ENCODE measurements at places on chromosomes 3 and 15.

DNA sequence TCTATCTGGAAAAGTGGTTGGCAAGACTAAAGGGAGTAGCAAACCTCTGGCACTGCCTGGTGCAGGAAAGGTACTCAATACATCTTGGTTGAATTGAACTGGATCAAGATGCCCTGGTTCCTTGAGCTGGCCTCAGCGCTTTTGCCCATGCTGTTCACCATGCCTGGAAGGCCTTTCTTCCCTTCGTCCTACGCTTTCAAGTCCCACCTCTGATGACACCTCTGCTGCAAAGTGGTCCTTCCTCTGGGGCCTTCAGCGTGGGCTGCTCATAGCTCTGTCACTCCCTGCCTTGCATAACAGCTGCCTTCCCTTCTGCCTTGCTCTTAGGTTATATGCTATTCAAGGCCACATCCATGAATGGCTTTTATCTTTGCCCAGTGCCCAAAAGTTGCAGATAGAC is 23.0 kb downstream of the ITGA11 start:
- no peak for DNase-seq

DNA sequence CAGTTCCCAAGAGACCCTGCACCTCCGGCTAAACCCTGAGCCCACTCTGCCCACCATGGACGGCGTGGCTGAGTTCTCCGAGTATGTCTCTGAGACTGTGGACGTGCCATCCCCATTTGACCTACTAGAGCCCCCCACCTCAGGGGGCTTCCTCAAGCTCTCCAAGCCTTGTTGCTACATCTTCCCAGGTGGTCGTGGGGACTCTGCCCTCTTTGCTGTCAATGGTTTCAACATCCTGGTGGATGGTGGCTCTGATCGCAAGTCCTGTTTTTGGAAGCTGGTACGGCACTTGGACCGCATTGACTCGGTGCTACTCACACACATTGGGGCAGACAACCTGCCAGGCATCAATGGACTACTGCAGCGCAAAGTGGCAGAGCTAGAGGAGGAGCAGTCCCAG is 4.0 kb downstream of the MAP1A start:
- DNase-seq, result no peak

DNA sequence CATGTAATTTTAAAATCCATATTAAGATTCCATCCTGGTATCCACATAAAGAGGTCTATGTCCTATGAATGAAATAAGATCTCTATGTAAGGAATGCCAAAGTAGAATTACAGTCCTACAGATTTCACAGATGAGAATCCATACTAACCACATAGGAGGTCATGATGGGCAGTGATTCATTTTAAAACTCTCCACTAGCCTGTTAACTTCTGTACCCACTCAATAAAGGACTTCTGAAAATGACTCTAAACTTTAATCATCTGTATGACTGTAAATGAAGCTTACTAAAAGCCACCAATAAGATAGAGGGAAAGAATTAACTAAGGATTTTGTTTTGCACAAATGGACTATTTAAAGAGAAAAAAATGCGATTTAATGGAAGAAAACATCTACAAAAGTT is 28.7 kb downstream of the MORC1 start:
- no peak for DNase-seq

- DNase-seq, result no peak
Observed at GRCh38 chr3:11591002-11591355, 52.7 kb downstream of the VGLL4 start.

DNA sequence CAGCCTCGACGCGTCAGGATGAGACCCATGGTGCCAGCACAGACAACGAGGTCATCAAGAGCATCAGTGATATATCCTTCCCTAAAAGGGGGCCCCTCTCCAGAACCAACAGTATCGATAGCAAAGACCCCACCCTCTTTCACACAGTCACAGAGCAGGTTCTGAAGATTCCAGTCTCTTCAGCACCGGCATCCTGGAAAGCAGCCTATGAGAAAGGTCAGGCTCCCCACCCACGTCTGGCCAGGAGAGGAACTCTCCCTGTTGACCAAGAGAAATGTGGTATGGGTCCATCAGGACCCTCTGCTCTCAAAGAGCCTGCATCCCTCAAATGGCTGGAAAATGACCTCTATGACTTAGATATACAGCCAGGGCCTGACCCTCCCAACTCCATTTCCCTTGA is 11.6 kb downstream of the ANKRD34C start:
- DNase-seq, result no peak

GRCh38 chr3:40309925-40310695 is 603 bp downstream of the EIF1B start:
- peak; percentile 40 for DNase-seq

DNA sequence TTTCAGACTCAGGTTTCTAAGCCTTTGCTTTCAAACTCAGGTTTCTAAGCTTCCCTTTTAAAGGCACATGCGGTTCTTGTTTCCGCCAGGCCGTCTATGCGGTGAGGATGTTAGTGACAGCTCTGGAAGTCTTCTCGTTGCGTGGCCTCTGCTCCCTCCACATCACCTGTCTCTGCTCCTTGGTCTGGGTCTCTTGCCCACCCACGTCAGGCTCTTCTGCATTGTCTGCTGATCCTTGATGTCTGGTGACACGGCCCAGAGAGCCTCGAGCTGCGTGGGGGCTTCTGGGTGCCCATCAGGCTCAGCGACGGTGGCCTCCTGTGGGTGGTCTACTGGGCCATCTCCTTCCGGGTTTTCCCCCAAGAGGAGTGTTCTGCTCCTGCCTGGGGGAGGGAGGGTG is 30.5 kb downstream of the KLF13 start:
- DNase-seq, result no peak

DNA sequence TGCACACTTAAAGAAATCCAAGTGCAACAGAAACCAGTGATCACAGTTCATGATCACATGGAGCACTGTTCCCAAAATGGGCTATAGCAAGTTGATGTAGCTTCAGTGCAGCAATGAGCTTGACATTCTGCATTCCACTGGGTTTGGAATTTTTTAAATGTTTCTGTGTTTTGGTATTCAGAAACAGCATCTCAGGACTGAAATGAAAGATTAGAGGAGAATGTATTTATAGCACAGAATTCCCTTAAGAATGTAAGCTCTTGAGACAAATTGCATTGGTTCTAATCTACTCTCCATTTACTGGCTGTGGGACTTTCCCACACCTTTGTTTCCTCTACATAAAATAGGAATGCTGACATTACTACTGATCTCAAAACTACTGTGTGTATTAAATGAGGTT is 162.7 kb downstream of the FGF12 start:
- DNase-seq, result no peak

- peak; percentile 74 for DNase-seq
Observed at GRCh38 chr15:55742927-55743728, at the start of gene PRTG. Gene PRTG (minus strand): TSS chr15:55743152. CDS start chr15:55742931, 221 bp downstream.

DNA sequence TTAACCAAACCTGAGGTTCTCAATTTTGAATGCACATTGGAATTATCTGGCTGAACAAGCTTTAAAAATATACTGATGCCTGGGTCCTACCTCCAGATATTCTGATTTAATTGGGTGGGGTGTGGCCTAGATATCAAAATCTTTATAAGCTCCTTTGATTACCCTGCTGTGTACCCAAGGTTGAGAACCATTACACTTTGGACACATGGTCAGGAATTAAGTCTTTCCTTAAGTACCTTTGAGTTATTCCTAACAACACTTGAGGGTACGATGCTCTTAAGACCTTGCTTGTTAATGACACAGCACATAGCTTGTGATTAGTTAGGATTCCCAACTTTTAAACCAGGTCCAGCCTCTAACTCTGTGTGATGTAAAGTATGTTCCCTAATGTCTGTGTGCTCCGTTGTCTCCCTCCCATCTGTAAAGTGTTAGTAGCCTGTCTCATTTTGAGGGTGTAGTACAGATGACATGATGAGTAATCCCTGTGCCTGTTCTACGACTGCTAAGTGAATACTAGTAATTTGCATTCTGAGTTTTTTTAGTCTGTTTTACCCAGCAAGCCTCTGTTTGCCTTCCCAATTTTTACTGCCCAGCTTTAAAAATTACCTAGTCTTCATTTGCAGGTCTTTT is 154.9 kb downstream of the KLHL25 start:
- DNase-seq, result no peak

DNA sequence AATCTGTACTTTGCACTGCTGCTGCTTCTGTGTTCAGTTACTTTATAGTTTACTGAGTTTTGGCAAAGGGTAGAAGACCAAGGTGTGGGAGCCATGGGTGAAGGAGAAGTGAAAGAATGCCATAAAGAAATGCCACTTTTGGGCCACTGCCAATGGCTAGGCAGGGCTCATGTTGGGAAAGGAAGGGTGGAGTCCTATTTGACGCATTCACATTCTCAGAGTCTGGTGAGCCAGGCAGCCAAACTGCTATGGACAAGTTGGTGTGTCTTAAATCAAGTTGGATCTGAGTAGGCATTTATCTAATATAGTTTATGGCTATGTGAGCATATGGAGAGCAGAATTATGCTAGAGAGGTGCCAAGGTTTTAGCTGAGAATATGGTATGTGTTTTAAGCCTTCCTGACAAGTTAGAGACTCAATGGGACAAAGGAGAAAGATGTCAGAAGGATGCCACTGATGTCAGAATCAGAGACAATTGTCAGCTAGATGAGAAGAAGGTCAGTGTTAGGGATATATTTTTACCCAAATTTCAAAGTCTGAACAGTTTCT is 296.1 kb downstream of the AGBL1 start:
- DNase-seq, result no peak

DNA sequence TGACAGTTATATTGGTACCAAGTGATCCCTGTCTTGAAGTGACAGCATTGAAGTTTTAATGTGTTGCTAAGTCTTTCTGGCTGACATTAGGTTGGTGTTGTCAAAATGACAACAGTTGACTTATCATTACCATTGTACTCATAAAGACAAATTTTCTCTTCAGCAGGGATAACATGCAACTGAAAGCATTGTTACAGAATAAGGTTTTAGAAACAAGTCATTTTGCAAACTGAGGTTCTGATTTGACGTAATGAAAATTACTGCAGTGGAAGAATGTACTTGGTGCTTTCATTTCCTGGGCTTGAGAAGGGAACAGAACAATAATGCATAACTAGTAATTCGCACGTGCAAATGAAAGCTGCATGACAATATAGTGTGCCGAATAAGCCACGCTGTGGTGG is 75.1 kb downstream of the MOBP start:
- DNase-seq, result no peak

GRCh38 chr3:21847005-21847404 is 96.0 kb upstream of the ZNF385D start:
- no peak for DNase-seq

DNA sequence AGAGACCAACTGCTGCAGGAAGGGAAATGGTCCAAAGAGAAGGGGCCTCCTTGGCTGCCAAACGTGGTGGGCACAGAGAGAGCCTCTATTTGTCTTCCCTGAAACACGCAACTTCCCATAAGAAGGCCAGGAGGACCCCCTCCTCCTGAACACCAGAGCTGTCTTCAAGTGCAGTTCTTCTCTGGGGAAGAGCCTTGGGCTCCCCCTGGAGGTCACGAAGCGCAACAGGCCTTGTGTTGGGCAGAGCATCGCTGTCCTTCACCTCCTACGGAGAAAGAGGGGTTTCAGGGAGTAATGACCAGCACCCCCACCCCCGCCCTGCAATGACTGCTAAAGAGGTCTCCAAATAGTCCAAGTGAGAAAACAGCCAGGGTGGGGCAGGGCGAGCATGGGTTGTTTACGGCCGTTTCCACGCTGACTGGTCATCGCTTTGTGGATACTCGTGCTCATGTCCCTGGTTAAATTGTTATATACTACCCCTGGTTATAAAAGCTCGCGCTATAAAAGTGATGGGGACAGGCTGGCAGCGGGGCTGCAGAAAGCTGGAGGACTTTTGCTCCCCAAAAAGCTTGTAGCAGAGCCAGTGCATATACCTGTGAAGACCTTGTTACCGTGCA is 397.5 kb upstream of the ATP10A start:
- no peak for DNase-seq

DNA sequence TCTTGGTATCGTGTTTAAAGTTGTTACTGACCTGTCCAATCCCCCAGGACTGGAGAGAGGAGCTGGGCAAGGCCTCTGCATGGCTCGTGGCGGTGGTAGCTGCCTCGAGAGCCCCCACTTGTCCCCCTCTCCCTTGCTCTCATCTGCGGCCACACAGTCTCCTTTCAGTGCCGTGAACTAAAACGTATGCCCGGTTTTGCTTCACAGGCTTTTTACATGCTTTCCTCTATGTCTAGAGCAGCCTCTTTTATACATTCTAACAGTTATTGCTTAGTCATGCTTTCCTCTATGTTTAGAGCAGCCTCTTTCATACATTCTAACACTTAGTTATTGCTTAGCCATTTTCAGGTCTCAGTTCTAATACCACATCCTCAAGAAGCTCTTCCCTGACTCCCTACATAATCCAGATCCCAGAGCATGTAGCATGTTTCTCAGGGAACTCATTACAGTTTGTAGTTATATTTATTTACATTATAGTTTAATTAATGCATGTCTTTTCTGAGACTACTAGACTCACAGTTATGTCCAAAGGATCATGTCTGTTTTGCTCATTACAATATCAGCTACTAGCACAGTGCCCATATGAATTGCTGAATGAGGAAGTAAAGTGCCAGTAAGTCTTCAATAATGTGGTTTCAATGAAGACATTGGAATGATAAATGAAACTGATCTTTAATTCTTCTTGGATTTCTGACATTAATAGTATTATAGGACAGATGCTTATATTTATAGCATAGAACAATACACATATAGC is 66.5 kb upstream of the TBL1XR1 start:
- no peak for DNase-seq

DNA sequence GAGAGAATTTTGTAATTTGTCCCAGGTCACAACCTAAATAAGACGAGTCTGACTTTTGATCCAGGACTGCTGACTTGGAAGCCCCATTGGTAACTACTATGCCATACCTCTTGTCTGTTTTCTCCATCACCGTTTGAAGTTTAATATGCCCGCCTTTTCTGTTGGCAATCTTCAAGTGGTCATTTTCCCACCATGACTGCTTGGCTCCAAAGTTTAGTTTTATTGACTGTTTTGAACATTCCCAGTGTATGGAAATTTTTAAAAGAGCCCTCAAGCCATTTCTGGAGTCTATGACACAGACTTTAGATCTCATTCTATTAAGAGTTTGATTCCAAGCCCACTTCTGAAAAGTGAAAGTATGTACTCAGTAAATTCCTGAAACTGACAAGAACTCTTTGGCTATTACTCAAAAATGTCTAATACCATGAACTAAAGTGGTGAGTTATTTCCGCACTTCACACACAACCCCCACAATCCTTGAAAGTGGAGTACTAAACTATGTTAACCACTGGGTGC is 136.7 kb upstream of the ADAMTS9 start:
- no peak for DNase-seq

DNA sequence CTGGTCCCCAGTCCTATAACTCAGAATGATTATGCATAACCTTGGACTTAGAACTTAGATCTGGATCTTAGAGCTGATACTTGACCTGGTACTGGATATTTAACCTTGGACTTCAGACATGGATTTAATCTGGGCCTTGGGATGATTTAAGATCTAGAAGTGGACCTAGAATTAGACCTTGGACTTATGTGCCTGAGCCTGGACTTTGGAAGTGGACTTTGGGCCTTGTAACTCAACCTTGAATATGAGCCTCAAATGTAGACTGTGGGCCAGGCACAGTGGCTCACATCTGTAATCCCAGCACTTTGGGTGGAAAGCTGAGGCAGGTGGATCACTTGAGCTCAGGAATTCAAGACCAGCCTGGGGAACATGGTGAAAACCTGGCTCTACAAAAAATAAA is 46.1 kb downstream of the ZNF589 start:
- DNase-seq, result no peak

Data from heart left ventricle (tissue), 16 donors.